ENCODE measurements at places on chromosomes 5 and 9.

- no peak for DNase-seq
Observed at GRCh38 chr5:179379321-179379890, 34.1 kb upstream of the ADAMTS2 start.

- DNase-seq, result peak; percentile 16
Observed at GRCh38 chr5:132073231-132074013, at the start of gene CSF2. Gene CSF2 (plus strand): TSS chr5:132073789. CDS start chr5:132073824, 35 bp downstream.

GRCh38 chr9:129336601-129337331 lies 158.7 kb upstream of the IER5L start:
- DNase-seq, result peak; percentile 70

- peak; percentile 45 for DNase-seq
Observed at GRCh38 chr9:134375430-134376385, 49.5 kb downstream of the RXRA start.

- peak; percentile 90 for DNase-seq
Observed at GRCh38 chr5:163893281-163893680, 387.9 kb downstream of the MAT2B start.

DNA sequence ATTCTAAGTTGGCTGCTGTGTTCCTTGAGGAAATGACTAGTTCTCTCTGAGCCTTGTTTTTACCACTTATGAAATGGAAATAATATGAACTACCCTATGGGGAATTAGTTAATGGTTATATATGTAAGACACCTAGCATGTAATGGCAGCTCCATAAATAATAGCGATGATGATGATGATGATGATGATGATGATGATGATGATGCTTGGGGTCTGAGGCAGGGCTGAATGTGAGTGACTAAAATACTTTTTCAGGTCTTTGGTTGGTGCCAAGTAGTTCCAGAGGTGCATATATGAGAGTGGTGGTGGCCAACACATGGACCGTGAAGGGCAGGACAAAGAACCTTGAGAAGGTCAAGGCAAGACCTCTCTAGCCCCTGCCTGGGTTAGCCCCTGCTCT lies 123.3 kb upstream of the PANK3 start:
- DNase-seq, result no peak

GRCh38 chr9:80836013-80836412 lies 853.3 kb downstream of the TLE1 start:
- DNase-seq, result no peak

DNA sequence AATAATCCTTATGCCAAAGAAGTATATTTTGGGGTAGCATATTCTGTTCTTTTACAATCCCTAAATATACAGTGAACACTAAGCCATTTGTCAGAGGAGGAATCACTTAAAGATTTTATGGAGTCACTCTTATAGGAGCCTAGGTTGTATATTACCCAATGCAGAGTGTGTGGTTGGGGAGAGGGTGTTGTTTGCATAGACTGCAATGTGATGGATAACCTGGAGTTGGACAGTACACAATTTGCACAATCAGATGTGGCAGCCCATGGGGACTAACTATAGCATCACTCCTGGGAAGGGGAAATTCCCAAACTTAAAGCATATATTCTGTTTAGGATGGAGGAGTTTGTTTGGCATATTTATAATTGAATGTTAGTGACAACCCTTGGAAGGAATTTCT lies 9.6 kb upstream of the NDFIP1 start:
- DNase-seq, result no peak

- no peak for DNase-seq
Observed at GRCh38 chr5:1649554-1649953, 125.8 kb upstream of the LPCAT1 start.

DNA sequence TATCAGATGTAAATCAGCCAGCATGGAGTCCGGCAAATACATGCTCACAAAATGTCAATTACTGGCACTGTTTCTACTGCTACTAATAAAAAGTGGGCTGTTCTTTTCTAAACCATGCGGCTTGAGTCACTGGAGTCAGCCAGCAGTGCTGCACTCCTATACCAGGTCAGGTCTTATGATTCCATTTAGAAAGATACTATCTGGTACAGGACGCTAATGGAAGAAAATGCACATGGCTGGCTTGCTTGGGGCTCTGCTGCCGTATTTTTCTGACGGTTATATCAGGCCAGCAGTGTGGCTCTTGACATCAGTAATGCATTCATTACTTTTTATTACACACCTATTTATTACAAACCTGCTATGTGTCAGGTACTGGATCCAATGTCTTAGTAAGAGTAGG lies 74.3 kb downstream of the NDFIP1 start:
- DNase-seq, result no peak

DNA sequence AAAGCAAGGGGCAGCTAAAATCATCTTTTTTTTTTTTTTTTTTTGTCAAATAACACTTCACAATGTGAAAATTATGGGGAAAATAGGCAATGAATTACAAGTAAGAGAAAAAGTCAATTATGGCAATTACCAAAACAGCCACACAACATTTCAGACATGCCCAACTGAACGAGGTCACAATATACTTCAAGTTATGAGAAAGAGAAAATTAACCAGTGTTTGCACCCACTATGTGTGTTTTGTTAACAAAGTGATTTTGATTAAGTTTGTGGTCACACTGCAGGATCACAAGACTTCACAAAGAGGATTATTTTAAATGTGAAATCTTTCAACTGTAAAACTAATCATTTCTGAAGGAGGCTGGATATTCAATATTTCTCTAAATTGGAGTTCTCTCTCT lies 1032.8 kb upstream of the DMAC1 start:
- no peak for DNase-seq

DNA sequence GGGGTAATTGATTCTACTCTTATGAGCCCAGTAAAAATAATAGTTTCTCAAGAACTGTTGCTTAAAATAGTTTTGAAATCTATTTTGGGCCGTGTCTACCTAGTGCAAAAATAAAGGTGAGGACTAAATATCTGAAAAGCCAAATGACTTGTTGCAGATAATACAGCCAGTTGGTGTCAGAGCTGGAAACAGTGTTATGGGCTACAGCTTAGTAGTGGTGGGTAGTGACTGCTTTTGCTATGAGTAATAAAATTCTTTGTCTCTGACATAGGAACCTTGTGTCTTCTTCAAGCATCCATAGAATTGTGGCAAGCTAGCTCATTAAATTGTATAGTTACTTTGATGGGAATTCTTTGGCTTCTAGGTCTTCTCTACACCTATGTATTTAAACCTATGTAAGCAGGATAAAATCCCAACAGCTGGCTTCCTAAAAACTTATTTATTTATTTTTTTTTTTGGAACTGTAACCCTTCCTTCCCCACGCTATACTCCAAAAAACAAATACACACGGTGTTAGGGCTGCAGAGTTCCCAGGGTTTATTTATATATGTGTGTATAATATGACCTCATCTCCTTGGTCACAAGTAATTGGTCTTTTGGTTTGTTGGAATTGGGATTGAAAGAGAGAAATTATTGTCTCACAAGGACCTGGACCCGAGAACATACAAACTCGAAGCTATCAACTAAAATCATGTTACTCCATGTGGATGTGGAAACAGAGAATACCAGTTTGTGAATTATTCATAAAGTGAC lies 138.0 kb downstream of the NUDT12 start:
- peak; percentile 66 for DNase-seq

DNA sequence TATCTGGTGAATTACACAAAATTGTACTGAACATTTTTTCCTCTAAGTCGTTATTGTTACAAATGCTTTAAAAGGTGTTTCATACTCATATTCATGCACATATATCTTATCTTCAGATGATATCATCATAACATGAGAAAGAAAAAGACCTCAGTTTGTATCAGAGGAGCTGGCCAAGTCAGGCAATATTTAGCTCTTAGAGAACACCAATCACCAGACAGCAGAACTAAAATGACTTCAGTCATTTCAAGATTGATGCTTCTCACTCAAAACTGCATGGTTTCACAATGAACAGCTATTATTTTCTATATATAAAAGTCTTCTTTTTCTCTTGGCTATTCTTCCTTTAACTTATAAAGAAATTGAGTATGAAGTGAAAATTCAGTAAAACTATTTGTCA lies 44.6 kb downstream of the TSSK1B start:
- peak; percentile 25 for DNase-seq

DNA sequence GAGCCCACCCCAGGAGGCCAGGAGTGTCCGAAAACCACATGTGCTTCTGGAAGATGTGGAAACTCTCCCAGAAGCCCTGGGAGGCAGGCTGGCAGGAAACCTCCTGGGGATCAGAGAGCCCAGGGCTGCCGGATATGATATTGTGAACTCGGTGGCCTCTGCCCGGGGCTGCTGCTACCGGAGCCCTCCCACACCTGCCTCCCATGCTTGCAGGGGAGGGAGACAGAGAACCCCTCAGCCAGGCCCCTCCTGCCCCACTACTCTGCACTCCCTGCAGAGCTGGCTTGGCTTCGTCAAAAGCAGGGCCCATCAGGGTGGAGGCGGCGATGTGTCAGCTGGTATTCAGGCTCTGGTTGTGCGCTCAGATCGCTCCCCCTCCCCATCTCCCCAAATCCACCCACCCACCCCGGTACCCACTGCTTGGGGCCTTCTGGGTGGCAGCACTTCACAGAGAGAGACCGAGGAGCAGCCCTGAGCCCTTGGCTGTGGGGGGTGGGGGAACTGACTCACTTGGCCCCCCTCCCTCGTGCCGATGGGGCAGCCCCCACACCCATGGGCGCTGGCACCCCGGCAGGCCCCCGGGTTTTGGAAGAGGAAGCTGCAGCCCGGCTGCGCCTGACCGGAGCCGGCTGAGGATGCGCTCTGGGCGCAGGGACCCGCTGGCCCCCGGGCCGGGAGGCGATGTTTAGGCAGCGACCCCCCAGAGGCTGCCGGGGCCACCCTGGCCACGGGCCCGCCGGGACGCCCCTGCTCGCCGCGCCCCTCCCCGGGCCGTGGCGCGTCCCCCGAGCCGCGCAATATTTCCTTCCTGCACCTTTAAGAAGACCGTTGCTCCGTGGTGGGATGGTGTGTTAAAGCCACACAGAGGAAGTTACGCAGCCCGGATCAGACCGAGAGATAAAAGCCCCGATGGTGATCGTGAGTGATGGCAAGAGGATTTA lies 786 bp upstream of the NTNG2 start:
- peak; percentile 87 for DNase-seq

DNA sequence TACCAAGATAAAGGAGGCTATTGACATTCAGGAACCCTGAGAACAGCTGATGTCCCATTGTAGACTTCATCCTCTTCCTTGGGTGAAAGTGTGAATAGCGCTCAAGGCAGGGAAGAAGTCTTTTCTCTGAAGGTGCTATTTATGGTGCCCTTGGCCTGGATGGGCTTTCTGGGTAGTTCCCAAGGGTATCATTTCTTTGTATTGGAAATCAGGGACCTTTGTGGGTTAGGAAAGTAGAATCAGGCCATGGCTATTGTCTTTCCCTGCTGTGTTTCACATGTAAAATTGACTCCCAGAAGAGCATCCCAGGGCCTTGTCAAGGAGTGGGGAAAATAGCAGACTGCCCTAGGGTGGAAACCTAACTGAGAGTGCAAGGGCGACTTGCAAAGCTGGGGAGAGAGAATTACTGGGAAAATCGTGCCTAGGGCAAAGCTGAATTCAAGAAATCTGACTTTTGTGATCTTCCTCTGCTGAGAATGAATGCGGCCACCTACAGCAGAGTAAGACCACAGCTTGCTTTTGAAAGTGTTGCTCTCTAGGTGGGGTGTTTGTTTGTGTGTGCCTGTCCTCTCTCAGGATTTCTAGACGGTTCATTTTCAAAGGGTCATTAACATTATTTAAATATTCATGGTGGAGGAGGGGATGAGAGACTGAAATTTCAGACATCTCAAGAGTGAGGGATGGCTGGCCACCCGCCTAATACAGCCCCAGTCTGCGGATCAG lies 160.6 kb downstream of the C9orf152 start:
- no peak for DNase-seq

DNA sequence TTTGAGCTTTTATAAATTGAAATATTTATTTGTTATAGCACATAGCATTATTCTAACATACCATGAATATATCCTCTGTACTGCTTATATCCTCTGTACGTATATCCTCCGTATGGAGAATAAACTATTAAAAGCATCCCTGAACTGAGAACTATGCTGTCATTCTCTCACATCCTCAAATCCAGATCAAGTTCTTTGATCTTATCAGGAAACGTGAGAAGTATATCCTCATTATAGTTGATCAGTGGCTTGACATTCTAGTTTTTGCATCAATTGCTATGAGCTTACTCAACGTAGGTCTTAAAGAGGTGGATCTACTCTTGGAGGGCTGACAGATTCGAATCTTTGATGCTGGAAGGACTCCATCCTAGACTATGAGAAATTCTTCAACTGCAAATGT lies 37.4 kb downstream of the IL7R start:
- no peak for DNase-seq

- no peak for DNase-seq
Observed at GRCh38 chr5:171676286-171676944, 109.2 kb upstream of the SMIM23 start.

- peak; percentile 63 for DNase-seq
Observed at GRCh38 chr5:149434162-149435014, 55.3 kb upstream of the IL17B start.

DNA sequence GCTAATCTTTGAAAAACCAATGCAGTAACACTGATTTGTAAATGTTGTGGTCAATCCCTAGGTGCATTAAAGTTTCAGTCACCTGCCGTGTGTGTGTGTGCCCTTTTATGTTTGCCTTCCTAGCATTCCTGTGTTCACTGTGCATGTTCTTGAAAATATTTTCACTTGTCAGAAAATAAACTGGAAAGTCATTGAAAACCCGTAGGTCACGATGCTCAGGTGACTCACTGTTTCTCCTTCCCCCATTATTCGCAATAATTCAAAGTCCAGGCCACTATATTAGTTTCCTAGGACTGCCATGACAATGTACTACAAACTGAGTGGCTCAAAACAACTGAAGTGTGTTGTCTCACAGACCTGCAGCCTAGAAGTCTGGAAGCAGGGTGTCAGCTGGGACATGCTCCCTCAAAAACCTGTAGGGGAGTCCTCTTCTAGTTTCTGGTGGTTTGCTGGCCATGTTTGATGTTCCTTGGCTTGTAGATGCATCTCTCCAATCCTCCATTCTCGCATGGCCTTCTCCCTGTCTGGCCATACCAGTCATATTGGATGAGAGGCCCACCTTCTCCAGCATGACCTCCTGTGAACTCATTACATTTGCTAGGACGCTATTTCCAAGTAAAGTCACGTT lies 29.3 kb downstream of the MARVELD2 start:
- DNase-seq, result no peak

GRCh38 chr9:132087438-132088030 lies 7.9 kb upstream of the MED27 start:
- no peak for DNase-seq

DNA sequence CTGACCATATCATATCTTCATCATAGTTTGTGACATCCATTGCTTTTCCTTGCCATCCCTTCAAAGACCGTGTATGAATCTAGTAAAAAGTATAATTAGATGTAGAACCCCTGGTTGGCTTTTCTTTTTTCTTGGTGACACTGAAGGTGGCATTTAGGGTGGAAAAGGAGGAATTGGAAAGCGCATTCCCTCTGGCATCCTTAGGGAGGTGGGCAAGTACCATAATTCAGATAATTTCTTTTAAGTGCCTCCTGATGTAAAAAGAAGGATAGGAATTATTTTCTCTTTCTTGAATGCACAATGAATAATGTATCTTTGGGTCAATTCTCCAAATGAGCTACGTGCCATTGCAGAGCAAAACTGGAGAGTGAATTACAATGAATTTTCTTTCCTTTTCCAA lies 73.2 kb upstream of the SMARCA2 start:
- DNase-seq, result no peak

Measured in amniotic epithelial cell (primary cell).